ENCODE measurements at places on chromosomes 4 and X. TPM values are rescaled to one million over a fixed set of nuclear protein-coding genes. Genes with fewer than 3 reads are reported as not detected.
A peak's percentile ranks its signal among the peaks of the same experiment; 100 is the strongest.

DNA sequence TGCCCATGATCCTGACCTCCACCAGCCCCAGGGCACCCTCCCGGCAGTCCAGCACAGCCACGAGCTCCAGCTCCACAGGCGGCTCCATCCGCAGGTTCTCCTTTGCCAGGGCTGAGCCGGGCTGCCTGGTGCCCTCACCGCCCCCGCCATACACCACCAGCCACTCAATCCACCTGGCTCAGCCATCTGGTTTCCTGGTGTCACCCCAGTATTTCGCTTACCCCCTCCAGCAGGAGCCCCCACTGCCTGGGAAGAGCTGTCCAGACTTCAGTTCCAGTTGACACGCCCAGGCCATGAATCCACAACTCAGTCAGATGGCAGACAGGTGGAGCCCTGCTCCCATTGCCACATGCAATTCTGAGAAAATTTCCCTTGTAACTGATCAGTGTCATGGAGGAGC lies 3.9 kb downstream of the SHISA3 start:
- DNase-seq, result no peak

GRCh38 chr4:15325987-15326386 lies 101.8 kb upstream of the C1QTNF7 start:
- no peak for DNase-seq

DNA sequence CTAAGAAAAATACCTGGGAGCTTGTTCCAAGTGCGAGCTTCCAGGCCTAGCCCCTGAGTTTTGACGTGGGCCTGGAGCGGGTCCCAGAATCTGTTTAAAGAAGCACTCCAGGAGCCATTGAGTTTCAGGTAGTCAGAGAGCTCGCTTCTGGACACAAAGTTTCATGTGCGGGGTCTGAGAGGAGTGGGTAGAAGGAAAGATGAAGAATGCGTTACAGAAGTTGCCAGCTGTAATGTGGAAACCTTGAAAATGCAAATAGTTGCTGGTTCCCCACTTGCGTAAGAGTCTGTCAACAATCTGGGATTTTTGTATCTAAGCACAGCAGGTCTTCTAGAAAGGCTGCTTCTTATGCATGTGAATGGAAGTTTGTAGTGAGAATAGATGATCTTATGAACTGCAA lies 77.5 kb upstream of the CLCN4 start:
- DNase-seq, result no peak

- DNase-seq, result no peak
These were observed 10.3 kb upstream of the ODAPH start for GRCh38 chr4:75545526-75545925.

DNA sequence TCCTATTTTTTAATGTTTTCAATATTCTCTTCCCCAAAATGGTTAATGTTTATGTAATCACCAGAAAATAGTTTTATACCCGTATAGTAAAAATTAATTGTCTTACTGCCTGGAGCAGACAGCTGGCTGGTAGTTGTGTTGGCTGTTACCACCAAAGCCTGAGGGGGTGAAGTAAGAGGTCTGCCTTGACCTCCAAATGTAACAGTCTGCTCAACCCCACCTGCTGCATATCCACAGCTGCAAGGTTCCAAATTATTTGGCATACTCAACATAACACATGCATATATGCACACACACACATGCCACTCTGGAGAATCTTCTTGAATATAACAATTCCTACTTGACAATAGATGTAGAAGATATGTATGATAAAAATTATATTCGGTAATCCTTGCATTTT lies 624.3 kb downstream of the ADGRL3 start:
- DNase-seq, result peak; percentile 29

DNA sequence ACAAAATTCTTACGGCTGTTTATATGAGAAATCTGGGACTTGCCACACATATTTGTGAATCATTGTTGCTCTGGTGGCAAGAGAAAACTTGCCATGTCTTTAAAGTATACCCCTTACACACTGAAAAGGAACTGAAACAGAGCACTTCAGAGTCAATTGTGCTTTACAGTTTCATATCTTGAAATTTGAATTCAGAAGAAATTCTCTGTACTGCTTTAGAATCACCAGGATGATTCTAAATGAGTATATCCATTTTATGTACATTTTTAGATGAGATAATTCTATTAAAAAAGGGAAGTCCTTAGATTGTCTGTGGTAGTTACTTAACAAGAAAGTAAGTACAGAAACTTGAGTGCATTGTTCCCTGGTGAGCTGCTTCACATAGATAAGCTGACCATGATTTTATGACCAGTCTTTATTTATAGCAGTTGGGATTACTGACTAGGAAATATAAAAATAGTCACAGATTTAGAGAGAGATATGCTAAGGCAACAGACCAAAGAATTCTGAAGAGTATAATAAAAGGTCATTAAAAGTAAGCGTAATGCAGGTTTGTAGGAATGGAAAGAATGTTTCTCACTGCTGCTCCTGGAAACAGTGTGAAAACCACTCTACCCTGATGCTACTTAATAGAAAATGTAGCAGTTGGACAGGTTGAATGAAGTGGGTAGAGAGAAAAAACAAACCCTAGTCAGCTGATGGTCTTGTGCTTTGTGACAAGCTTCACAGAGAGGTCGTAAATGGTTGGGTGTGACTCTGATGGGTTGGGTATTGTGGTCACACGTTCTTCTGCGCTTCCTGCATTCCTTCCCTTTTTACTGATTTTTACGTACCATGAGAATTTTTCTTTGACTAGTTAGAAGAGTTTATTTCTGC lies 41.0 kb downstream of the FNIP2 start:
- no peak for DNase-seq

Gene PLP1
- total RNA-seq, result not detected
